Mucosa of descending colon (tissue), 3 donors: ENCODE measurements at places on chromosomes 12 and 14.
A peak's percentile ranks its signal among the peaks of the same experiment; 100 is the strongest.

DNA sequence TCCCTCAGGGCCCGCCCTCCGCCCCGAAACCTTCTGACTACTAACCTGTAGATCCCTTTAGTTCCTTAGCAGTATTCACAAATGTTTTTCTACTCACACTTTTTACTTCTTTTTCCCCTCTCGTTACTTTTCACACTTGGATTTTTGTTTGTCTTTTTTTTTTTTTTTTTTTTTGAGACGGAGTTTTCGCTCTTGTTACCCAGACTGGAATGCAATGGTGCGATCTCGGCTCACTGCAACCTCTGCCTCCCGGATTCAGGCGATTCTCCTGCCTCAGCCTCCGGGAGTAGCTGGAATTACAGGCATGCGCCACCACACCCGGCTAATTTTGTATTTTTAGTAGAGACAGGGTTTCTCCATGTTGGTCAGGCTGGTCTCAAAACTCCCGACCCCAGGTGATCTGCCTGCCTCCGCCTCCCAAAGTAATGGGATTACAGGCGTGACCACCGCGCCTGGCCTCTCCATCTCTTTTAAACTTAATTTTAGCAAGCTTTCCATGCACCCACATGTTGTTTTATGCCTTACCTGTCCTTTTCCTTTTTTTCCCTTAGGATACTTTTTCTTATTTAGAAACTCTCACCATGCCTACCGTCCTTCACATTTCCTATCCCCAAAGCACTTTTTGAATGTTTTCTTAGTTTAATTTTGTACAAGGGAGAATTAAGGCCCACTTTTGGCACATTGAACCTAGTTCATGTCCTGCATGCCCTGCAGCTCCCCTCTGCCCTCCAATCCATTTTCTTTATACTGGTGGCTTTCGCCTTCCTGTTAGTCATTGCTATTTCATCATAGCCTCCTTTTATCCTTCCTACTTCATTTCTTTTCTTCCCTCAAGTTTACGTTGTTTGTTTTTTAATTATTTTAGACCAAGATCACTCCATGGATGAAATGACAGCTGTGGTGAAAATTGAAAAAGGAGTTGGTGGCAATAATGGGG, 1.1 kb downstream of the SP1 start:
- no peak for DNase-seq

- no peak for DNase-seq
Observed at GRCh38 chr14:47590767-47591495, 84.5 kb downstream of the MDGA2 start.

- DNase-seq: no peak
Observed at GRCh38 chr12:38516418-38516817, 199.8 kb downstream of the ALG10B start.

- DNase-seq: peak; percentile 71
Observed at GRCh38 chr12:50326590-50327284, 43.4 kb upstream of the LIMA1 start.

DNA sequence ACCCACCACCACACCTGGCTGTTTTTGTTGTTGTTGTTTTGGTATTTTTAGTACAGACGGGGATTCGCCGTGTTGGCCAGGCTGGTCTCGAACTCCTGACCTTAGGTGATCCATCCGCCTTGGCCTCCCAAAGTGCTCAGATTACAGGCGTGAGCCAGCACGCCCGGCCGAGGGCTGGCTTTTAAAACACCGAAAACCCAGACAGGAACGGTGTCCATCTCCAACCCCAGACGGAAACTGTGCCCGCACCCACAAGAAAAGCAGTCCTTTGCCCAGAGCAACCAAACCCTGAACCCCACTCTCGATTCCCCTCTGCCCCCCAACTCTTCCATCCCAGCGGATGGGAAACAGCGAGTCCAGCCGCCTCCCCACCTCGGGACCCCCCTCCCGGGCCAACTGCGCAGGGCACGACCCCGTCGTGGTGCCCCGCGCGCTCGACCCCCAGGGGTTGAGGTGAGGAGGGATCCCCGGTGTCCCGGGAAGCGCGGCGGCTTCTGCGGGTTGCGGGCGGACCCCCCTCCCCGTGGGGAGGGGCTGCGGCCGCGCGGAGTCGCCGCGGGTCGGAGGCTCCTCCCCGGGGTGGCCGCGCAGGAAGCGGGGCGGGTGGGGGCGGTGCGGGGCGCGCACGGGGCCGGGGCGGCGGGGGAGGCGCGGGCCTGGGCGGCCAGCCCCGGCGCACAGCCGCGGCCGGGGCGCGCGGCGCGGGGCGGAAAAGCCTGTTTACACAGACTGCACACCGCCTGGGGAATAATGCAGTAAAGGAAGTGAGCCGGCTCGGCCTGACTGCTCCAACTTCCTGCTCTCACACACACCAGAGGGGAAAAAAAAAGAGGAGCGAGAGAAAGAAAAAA, at the start of gene ELK3:
Gene ELK3 (plus strand): TSS at position 651 of the 851 bp plus-strand sequence.
- peak; percentile 79 for DNase-seq

DNA sequence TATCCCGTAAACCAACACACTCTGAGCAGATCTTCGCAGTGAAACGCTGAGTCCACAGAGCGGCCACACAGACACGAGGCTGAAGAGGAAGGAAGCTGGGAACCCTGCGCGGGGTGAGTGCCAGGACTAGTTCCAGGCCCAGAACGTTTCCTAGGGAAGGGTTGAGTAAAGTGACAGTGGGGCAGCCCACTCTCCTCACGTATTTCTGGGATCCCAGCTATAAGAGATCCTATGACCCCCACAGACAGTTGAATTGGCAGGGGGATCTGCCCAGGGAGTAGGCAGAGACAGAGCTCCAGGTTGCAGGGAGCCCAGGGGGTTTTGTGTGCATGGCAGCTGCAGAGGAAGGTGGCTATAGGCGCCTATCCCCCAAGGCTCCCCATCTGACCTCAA, 51.1 kb downstream of the GTF2A1 start:
- peak; percentile 75 for DNase-seq

GRCh38 chr12:129049917-129050316, 196.6 kb downstream of the GLT1D1 start:
- DNase-seq: no peak

DNA sequence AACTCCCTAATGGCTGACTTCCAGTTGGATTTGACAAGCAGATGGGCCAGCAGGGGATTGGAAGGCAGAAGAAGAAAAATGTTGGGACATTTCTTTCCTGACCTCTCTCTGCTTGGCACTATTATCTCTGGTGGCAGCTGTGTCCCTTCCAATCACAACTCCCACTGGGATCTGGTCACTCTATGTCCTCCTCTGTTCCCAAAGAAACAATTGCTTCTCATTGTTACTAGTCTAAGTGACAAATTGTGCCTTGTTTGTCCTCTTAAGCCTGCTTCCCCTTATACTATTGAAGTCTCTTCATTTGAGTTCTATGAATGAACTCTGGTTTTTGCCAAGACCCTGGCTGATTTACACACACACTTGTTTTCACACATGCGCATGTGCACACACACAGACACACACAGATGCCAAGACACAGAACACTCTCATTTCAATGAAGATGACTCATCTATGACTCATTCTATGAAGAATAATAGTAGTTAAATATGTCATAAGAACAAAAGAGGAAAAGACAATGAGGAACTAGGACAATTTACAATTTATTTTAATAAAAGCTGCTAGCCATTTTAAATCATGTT, 83.0 kb upstream of the FAR2 start:
- no peak for DNase-seq

DNA sequence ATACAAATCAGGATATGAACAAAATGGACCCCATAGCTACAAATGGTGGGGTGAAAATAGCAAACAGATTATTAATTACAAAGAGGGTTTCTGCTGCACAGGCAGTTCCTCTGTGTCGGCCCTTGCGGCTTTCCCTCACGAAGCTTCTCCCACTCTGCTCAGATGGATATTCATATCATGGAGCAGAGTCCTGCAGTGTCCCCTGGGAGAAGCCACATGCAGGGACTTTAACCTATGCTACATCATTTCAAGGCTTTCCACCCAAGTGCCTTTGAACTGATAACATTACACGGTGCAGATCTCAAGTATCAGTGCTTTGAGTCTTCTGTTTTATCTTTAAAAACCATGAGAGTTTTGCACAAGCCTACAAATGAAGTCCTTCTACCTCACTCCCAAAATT, 229.1 kb downstream of the PPM1H start:
- DNase-seq: no peak

DNA sequence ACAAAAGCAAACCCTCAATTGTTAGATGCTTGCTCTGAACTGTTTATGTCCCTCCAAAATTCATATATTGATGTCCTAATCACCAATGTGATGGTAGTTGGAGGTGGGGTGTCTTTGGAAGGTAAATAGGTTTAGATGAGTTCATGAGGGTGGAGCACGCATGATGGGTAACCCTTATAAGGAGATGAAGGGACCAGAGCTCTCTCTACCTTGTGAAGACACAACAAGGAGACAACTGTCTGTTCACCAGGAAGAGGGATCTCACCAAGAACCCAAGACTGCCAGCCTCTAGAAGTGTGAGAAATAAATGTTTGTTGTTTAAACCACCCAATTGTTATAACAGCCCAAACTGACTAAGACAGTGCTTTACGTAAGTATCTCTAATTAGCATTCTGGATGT, 27.0 kb downstream of the DHRS2 start:
- no peak for DNase-seq

- no peak for DNase-seq
Observed at GRCh38 chr12:57025196-57025595, 8.9 kb upstream of the TAC3 start.

DNA sequence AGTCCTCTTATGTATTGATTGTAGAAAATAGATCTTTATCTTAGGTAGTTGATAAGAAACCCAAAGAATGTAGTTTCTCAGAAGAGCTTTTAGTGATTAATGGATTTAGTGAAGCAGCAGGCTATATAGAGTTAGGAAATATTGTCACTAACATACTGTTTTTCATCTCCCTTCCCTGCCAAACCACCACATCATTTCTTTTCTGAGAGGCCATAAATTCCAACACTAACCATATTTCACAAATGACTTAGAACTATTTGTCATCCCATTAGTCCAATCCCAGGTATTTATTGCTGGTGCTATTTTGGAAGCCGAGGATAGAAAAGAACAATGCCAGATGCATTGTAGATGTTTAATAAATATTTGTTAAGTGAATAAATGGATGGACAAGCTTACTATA, 185.7 kb downstream of the KICS2 start:
- DNase-seq: no peak

DNA sequence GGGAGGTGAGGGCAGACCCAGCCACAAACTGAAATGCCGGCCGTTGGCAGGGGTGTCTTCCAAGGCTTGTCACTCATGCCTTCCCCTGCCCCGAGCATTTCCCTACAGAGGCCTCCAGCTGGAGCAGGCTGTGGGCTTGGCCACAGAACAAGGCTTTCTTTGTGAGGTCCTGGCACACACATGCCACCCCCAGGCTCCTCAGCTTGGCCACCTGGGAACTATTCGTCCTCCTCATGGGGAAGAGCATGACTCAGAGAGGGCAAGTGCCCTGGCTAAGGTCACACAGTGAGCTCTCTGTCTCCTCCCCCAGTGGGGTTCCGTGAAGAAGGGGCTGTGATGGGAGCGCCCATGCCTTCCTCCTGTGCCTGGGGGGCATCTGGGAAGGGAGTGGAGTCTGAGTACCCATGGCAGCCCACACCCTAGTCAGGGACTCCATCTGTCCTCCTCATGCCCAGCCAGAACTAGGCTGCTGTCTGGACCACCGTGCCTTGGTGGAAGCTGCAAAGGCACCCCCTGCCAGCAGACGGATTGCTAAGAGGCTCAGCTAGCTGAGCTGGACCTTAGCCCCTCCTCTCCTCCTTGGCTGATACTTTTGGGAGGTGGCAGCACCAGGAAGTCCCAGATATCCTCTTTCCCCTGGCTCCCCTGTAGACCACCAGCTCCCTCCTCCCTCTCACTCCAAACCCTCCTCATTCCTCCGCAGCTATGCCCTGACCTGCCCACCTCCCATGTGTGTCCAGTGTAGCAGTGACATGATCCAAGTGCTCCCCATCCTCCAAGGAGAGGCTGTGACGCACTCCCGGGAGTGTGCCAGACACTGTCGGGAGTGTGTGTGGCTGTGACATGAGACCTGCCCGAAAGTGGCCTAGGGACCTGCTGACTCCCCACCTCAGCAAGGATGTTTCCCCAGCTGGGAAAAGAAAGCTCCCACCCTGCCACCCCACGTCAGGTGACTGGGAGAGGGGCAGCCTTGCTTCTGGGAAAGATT, 21.4 kb downstream of the ABCB9 start:
- DNase-seq: no peak

- no peak for DNase-seq
Observed at GRCh38 chr12:63292471-63293221, 141.6 kb upstream of the AVPR1A start.

DNA sequence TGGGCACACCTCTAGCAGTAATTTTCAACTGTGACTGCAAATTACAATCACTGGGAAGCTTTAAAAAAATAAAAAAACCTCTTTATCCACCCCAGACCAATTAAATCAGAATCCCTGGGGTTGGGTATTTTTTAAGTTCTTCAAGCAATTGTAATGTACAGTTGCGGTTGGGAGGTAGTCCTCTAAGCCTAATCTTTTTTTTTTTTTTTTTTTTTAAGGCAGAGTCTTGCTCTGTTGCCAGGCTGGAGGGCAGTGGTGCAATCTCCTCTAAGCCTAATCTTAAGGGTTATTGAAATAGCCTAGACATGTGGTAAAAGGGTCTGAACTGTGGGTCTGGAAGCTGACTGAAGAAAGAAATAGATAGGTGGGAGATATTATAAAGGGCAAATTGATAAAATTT, 230.5 kb downstream of the AKAP6 start:
- no peak for DNase-seq
